DMS79 treated with DMSO at 0.1 percent for 48 hours (cell line): ENCODE measurements at places on chromosomes 2 and 18.

- no peak for DNase-seq
Measured at GRCh38 chr2:128446049-128446873, 127.6 kb upstream of the HS6ST1 start.

GRCh38 chr18:28158083-28158581 is 18.8 kb downstream of the CDH2 start:
- no peak for DNase-seq

DNA sequence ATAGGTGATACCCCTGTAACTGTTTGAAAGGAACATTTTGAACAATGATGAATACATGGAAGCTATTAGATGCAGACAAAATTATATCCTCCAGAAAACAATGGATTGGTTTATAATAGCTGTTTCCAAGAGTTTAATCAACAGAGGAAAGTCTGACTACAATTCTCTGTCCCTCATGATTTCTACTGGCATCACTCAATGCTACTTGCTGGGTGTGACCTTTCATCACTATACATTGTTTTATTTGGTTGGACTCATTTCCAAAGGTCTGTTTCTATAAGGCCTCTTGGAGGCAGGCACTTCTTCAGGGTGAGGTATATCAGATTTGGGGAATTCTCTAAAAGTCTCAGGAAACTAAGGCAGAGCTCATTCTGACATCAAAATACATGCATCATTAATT is 636.1 kb upstream of the SLC8A1 start:
- DNase-seq, result no peak

DNA sequence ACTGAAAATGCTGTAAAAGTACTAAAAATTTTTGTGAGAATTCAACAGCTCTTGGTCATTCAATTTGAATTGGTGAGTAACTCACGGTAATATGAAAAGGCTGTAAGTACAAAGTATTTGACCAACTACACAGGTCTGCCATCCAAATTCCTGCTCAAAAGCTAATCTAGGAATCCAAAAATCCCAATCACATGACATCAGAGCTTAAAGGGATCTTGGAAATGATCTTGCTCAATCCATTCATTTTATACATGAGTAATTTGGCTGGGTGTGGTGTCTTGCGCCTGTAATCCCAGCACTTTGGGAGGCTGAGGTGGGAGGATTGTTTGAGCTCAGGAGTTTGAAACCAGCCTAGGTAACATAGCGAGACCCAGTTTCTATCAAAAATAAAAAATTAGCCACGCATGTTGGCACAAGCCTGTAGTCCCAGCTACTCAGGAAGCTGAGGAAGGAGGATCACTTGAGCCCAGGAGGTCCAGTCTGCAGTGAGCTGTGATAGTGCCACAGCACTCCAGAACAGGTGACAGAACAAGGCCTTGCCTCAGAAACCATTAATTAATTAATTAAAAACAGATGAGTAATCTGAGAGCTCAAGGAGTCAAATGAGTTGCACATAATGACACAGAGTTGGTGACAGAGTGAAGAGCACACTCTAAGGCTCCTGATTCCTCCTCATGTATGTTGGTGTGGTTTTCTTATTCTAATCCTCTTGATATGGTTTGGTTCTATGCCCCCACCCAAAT is 19.8 kb downstream of the SPIRE1 start:
- peak; percentile 20 for DNase-seq

GRCh38 chr2:150410809-150411208 is 76.7 kb downstream of the RND3 start:
- no peak for DNase-seq

GRCh38 chr2:10071595-10071994 is 8.6 kb downstream of the CYS1 start:
- no peak for DNase-seq

GRCh38 chr2:17242813-17243485 is 275.3 kb downstream of the RAD51AP2 start:
- no peak for DNase-seq

DNA sequence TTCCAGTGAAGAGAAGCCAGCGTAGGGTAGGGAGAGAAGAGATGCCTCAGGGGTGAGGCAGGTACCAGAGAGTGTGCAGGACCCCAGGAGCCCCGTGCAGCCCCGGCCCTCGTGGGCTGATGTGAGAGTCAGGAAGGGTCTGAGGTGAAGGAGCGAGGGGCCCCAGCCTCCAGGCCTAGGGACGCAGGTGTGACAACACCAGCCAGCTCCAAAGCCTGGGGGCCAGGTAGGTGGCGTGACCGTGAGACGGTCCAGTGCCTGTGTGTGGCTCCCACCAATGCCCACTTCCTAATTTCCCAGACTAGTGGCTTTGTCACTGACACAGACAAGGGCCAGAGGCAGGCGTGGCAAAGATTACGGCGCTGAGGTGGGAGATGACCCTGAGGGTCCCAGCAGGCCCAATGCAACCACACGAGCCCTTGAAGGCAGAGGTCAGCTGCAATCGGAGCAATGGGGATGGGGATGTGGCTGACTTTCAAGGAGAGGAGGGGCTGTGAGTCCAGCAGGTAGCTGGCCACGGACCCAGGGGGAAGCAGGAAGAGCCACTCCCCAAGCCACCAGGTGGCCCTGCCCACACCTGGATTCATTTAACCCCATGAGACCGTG is 86.0 kb upstream of the SNTG2 start:
- DNase-seq, result no peak

- DNase-seq, result no peak
Measured at GRCh38 chr2:191231995-191232394, 13.2 kb upstream of the MYO1B start.

GRCh38 chr2:17628349-17629261 is 88.1 kb downstream of the VSNL1 start:
- peak; percentile 28 for DNase-seq

DNA sequence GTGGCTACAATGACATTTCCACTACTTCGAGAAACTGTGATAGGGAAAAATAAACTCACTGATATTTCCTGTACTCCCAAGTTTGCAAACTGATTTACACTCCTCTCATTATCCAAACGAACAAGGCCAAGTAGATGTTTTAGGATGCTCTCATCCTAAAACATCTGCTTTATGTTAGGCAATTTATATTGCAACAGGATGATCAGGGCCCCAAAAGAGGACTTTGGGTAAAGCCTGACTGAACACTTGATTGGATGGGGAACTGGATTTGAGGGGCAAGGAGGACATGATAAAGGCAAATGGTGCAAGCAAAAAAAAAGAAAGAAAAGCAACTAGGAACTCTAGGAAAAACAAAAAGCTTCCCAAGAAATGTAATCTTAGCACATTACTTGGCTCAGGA is 2.1 kb upstream of the HES6 start:
- DNase-seq, result peak; percentile 35

DNA sequence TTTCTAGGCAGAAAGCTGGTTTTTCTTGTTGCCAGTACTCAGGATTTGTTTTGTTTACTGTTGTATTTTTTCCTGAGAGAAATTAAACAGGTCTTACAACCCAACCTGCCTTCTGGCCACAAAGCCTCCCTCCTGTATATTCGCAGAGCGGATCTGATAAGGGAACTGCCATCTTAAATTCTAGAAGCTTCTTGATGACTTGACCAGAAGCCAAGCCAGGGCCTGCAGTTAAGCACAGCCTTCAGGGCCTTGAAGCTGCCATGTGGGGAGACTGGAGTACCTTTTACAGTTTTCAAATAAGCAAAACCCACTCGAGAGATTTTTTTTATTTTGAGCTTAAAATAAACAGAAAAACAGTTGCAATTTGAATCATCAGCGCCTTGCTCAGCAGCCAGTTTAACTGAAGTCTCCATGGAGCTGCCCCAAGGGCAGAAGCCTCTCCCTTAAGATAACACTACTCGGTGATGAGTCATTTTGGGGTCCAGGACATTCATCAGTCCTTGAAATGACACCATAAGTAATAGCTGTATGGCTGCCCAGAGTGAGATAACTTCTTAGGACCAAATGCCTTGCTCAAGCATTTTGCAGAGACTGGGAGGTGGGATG is 51.5 kb upstream of the PHLPP1 start:
- DNase-seq, result peak; percentile 41

- DNase-seq, result no peak
Measured at GRCh38 chr2:127014630-127015029, 92.3 kb downstream of the BIN1 start.
